ENCODE measurements at places on chromosomes 7 and 10.
A peak's percentile ranks its signal among the peaks of the same experiment; 100 is the strongest.

DNA sequence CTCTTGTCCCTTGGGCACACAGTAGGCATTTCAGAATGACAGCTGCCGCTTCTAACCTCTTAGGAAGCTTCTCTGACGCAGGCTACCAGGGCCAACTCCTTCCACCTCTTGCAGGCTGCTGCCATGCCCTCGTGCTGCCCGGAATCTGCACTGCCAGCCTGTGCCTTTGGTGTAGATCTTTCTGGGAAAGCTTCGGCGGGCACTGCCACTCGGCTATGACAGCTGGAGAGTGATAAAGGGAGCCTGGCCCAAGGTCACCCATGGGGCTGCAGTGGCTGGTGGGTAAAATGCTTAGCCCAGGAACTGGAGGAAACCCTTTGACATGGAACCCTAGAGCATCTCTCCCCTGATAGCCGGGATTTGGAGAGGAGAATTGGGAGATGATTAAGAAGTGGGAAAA, 78.0 kb upstream of the C1QL3 start:
- DNase-seq: no peak

GRCh38 chr10:68826764-68827591, at the start of gene STOX1:
Gene STOX1, plus strand, starts transcription at chr10:68827531. Its CDS starts 93 bp downstream, at chr10:68827624.
- no peak for DNase-seq

GRCh38 chr7:101628522-101628921, 574 bp downstream of the MYL10 start:
- peak; percentile 13 for DNase-seq

GRCh38 chr10:114052255-114052654, 8.6 kb downstream of the ADRB1 start:
- DNase-seq: no peak

DNA sequence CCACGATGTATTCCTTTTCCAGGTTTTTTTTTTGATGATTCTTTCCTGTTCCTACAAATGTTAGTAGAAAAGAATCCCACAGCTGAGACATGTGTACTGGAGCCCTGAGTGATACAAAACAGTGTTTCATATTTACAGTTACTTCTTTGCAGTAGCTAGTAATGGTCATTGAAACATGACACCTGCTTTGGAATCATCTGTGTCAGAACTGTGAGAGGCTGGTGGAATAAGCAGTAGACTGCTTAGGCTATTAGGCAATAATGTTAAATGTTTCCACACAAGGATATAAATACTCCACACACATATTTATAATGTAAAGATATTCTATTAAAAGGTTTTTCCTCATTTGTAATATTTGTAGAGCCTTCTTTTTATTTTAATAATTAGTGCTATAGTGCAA, 394.0 kb downstream of the THSD7A start:
- DNase-seq: no peak

DNA sequence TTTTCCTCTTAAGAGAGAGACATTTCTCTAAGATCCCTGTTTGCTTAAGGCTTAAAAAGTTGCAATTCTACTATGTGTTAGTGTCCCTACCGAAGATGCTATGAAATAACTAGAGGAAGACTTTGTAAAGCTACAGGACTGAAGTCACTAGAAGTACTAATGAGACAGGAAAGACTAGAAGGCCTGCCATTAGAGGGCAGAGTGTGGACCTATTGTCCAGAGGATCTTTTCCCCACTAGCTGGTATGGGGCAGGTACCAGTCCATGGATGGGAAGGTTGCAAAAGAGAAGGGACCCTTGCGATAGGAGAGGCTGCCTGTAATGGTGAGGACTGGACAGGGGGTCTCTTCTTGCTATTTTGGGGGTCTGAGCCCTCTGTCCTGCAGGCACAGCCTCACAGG, 178.1 kb downstream of the TMEM178B start:
- DNase-seq: no peak

DNA sequence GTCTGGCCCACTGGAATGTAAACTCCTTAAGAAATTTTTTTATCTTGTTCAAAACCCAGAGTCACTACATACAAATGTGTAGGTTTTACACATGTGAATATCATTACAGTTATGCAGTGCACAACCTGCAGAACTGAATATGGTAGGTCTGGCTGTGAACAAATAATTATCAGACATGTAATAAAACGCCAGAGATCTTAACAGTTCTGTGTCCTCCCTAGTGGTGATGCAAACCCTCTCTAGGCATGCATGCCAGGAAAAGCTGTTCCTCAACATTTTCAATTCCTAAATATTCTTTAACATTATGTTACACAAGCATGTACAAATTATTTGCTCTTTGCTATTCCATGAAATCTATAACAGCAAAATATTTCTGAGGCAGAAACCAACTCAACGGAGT, 124.6 kb downstream of the IMMP2L start:
- DNase-seq: no peak

- no peak for DNase-seq
These were observed 6.3 kb downstream of the UNC5B start for GRCh38 chr10:71218651-71219050.

- no peak for DNase-seq
These were observed 2.2 kb upstream of the IGFBP3 start for GRCh38 chr7:45923290-45923689.

DNA sequence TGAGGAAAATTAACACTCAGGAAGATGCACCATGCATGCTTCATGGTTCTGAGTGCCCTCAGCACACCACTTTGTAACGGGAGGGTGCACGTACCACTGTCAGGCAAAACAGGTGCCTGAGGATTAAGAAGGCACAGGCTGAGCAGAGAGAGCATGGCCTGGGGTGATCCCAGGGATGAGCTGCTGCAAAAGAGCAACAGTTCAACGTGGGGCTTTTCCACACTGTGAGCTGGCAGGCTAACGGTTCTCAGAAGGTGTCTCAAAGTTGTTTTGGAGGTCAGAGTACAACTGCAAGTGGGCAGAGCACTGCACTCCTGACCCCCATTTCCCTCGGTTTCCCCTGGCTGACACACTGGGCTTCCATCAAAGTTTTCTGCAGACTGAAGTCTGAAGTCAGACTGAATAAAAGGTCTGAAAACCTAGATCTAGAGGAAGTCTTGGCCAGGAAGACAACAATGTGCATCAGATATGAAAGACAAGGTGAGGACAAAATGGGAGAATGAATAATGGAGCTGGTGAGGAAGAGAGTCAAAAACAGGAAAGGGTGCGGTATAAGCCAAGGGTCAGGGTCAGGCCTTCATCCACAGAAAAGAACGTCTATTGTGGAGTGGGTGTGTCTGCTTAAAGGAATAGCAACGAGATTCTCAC, 20.5 kb downstream of the ZNF438 start:
- DNase-seq: no peak

- DNase-seq: no peak
These were observed 171.6 kb upstream of the MKI67 start for GRCh38 chr10:128297709-128298378.

DNA sequence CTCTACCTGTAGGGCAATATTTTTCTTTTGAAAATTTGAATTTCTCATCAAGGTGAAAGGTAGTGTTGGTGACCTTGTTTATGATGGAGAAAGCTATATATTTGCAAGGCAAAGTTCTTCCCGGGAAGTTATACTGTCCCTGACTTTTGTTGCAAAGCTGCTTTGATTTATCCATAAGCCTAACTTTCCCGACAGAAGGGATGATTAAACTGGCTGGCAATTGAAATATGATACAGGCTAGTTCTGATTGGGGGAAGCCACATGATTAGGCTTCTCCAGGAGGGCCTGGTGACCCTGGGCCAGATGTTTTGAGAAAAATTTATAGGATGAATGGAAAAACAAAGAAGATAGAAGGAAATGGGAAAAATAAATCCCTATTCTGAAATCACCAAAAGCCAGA, 215.5 kb downstream of the ACTR3B start:
- peak; percentile 54 for DNase-seq

GRCh38 chr7:129308047-129308446, 83.2 kb downstream of the AHCYL2 start:
- no peak for DNase-seq

DNA sequence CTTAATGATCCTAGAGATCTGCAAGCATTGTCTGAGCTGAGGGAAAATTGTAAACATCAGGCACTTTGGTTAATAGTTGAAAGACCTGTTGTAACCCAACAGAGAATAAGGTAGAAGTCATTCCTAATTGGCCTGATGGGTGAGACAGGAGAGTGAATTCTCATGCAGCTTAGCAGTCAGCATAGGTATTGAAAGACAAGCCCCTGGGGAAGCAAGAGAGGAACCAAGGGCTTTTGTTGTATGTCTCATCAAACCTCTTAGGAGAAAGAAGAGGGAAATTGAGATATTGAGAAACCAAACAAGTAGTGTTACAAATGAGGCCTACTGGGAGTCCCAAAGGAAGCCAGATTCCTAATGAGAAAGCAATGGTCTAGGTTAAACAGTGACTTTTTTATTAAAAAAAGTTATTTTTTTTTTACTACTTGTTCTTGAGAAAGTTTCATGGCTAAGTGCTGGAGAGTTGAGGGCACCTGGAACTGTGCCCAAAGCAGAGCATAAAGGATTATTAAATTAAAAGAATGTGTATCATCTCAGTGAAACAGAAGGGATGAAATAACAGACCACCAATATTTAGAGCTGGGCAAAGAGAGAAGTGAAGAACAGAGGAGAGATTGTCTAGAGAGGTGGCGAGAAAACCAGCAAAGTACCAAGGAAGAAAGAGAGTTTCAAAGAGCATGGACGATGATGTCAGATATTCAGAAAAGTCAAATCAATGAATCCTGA, 168.9 kb downstream of the CDK14 start:
- DNase-seq: no peak

GRCh38 chr10:14658331-14659127, 116.2 kb downstream of the FAM107B start:
- no peak for DNase-seq

- no peak for DNase-seq
These were observed 353.6 kb downstream of the GALNT17 start for GRCh38 chr7:71485586-71485985.

- no peak for DNase-seq
These were observed 118.7 kb downstream of the MAD1L1 start for GRCh38 chr7:2114052-2114451.

DNA sequence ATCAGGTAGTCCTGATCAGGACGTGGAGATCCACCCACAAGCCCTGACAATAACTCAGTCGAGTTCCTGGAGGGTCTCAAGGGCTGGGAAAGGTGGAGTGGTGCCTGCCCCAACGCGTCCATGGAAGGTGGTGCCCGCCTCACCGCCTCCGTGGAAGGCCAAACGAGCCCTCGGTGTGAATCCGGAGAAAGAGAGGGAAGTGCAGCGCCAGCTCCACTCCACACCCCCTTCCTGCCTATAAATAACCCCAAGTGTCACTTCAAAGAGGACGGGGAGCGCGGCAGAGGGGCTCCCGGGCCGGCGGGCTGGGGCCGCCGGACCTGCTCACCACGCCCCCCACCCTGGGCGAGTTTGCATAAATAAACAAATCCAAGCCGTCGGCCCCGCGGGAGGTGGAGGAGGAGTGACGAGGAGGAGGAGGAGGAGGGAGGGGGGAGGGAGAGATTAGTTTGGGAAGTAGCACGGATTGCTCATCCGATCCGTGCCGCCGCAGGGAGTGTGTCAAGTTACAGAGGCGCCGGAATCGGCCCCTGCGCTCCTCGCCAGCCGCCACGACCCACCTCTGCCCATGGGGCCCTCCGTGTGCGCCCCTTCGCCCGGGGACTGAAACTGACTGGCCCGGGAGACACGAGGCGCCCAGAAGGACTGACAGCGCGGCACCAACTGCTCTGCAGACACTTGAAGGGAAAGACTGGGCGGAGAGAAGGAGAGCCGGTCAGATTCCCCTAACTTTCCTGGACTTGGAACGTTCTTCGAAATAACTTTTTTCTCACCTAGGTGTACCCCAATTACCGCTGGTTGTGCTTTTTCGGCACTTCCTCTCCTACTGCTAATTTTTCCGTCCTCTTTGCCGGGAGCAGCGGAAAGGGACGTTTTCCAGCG, at the start of gene COL13A1:
COL13A1 (plus strand) TSS at position 473 of the 882 bp plus-strand sequence. CDS start 518 bp downstream, outside the sequence.
- DNase-seq: peak; percentile 12

GRCh38 chr10:74589226-74589673, 237.2 kb upstream of the KAT6B start:
- DNase-seq: peak; percentile 87

- DNase-seq: no peak
These were observed 172.6 kb upstream of the THSD7A start for GRCh38 chr7:12004581-12004980.

DNA sequence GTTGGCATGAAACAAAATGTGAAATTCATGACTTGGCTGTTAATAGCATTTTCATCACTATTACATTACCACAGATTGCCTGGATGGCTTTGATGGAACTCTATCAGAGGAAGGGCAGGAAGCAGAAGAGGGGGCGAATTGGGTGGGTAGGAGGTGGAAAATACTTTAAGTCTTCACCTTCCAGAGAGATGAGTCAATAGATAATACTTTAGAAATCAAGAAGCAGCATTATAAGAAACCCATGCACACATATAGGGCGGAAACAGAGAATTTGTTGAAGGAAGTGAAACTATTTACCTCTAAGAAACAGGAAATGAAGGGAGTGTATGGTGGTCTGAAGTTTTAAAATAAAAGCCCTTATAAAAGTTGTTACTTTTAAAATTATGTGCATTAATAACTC, 152.1 kb upstream of the TARP start:
- no peak for DNase-seq

DNA sequence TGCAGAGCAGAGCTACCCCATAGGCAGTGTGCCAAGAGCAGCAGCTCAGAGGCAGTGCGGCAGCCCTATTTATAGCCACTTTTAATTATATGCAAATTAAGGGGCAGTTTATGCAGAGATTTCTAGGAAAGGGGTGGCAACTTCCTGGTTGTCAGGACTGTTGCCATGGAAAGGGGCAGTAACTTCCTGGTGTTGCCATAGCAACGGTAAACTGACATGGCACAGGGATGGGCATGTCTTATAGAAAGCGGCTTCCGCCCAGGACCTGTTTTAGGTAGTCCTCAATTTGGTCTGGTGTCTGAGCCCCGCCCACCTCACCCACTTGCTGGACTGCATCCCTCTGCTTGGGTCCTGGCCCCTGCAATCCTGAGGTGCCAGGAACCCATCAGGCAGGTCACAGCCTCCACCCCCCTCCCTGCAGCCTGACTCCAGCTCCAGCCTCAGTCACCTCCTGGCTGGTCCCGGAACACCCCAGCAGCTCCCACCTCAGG, 115.8 kb downstream of the TMEM130 start:
- DNase-seq: peak; percentile 86

Measured in DMS 273 treated with DMSO at 0.1 percent for 48 hours (cell line).